Endothelial cell of coronary artery (primary cell): ENCODE measurements at places on chromosomes 6 and 20. TPM values are rescaled to one million over a fixed set of nuclear protein-coding genes. Genes with fewer than 3 reads are reported as not detected.

The BPI gene
- not detected in 2 replicates for total RNA-seq

The TRDN gene
- not detected in 2 replicates for total RNA-seq

The HLA-DRB5 gene
- total RNA-seq: 0.09 and 0.19 TPM in 2 replicates

The PRRC2A gene
- total RNA-seq: 31.2 and 39.4 TPM in 2 replicates

The RIPOR3 gene
- under 0.01 TPM in 2 replicates for total RNA-seq

The SLC13A3 gene
- total RNA-seq: 0.09 and 0.38 TPM in 2 replicates

The VSTM2L gene
- 0.27 and 2.0 TPM in 2 replicates for total RNA-seq

The RAD21L1 gene
- total RNA-seq: under 0.01 and 0.09 TPM in 2 replicates

The NKAPL gene
- total RNA-seq: 0.27 and 0.85 TPM in 2 replicates

The BPIFB2 gene
- not detected in 2 replicates for total RNA-seq

The RAB44 gene
- under 0.01 TPM in 2 replicates for total RNA-seq

The IMPG1 gene
- not detected in 2 replicates for total RNA-seq

The SRSF3 gene
- 221 and 299 TPM in 2 replicates for total RNA-seq

The FNDC1 gene
- total RNA-seq: not detected in 2 replicates

The FAM209B gene
- 0.18 TPM in 1 of 2 replicates, not detected in the other for total RNA-seq

The SIRPD gene
- 0.09 TPM in 1 of 2 replicates, not detected in the other for total RNA-seq

The MUC21 gene
- total RNA-seq: not detected in 2 replicates

The MCHR2 gene
- total RNA-seq: not detected in 2 replicates

The PRR18 gene
- total RNA-seq: not detected in 2 replicates

The DST gene
- total RNA-seq: 277 and 358 TPM in 2 replicates

The CTCFL gene
- under 0.01 TPM in 1 of 2 replicates, not detected in the other for total RNA-seq

The HUS1B gene
- total RNA-seq: 1.3 and 1.6 TPM in 2 replicates

The SEL1L2 gene
- not detected in 2 replicates for total RNA-seq

The KIAA0408 gene
- not detected in 2 replicates for total RNA-seq

The UQCC2 gene
- 23.2 and 23.3 TPM in 2 replicates for total RNA-seq

The PDE10A gene
- 12.5 and 21.6 TPM in 2 replicates for total RNA-seq

The CDH26 gene
- total RNA-seq: under 0.01 TPM in 1 of 2 replicates, not detected in the other

The HLA-DQA1 gene
- total RNA-seq: not detected in 2 replicates

The GRM4 gene
- total RNA-seq: 0.09 TPM in 1 of 2 replicates, not detected in the other

The CASS4 gene
- total RNA-seq: not detected in 2 replicates

The DEFB112 gene
- not detected in 2 replicates for total RNA-seq

The ULBP3 gene
- total RNA-seq: 9.2 and 15.0 TPM in 2 replicates

The OR2J3 gene
- not detected in 2 replicates for total RNA-seq

The PNRC1 gene
- total RNA-seq: 43.6 and 55.5 TPM in 2 replicates

The SLCO4A1 gene
- total RNA-seq: 3.1 and 3.8 TPM in 2 replicates

The C6orf58 gene
- 0.18 TPM in 1 of 2 replicates, not detected in the other for total RNA-seq

The ZBTB46 gene
- total RNA-seq: 7.8 and 12.8 TPM in 2 replicates

The HMGCLL1 gene
- under 0.01 TPM in 1 of 2 replicates, not detected in the other for total RNA-seq

The MATN4 gene
- not detected in 2 replicates for total RNA-seq

The NEDD9 gene
- total RNA-seq: 21.8 and 70.5 TPM in 2 replicates

The RAMACL gene
- total RNA-seq: 1.6 and 4.6 TPM in 2 replicates

The TNFRSF21 gene
- total RNA-seq: 18.0 and 19.8 TPM in 2 replicates

The ARHGAP40 gene
- total RNA-seq: 0.09 TPM in 1 of 2 replicates, not detected in the other

The HEY2 gene
- total RNA-seq: 1.1 and 4.1 TPM in 2 replicates
